GM20000 (cell line): ENCODE measurements at places on chromosomes 7 and 10.
A peak's percentile ranks its signal among the peaks of the same experiment; 100 is the strongest.

GRCh38 chr10:52752261-52752660 lies 20.3 kb downstream of the MBL2 start:
- no peak for DNase-seq

DNA sequence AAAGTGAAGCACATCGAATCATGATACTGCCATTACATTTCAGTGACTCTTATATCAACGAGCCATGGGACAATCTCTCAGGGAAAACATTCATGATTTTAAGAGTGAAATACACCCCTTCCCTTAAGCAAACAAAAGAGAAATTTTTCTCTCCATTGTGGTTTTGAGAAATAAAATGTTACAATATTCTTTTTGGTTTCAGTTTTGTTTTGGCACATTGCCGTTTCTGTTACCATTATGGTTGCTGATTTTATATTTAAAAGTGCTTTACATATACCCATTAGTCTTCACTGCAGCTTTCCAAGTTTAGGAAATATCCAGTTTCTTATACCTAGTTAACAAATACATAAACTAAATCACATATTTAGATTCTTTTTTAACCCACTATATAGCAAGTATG lies 126.8 kb upstream of the SEM1 start:
- DNase-seq: no peak

- DNase-seq: no peak
Measured at GRCh38 chr7:22784346-22784745, 38.3 kb downstream of the TOMM7 start.

GRCh38 chr10:59323036-59323459 lies 39.3 kb downstream of the FAM13C start:
- no peak for DNase-seq

DNA sequence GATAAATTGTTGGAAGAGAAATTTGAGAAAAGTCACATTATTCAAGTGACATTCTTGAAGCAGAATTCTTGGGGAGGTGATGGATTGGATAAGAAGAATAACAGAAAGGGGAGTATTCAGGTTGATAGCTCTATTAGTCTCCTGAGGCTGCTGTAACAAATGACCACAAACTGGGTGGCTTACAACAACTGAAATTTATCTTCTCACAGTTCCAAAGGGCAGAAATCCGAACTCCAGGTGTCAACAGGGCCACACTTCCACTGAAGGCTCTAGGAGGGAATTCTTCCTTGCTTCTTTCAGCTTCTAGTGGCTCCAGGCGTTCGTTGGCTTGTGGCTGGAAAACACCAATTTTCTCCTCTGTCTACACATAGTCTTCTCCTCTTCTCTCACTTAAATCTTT lies 99.8 kb downstream of the TES start:
- DNase-seq: no peak

GRCh38 chr7:129643550-129644170 lies 32.1 kb downstream of the NRF1 start:
- no peak for DNase-seq

- no peak for DNase-seq
Measured at GRCh38 chr10:1272079-1272776, 216.0 kb downstream of the WDR37 start.

- no peak for DNase-seq
Measured at GRCh38 chr7:129435414-129435829, 1.2 kb downstream of the STRIP2 start.

DNA sequence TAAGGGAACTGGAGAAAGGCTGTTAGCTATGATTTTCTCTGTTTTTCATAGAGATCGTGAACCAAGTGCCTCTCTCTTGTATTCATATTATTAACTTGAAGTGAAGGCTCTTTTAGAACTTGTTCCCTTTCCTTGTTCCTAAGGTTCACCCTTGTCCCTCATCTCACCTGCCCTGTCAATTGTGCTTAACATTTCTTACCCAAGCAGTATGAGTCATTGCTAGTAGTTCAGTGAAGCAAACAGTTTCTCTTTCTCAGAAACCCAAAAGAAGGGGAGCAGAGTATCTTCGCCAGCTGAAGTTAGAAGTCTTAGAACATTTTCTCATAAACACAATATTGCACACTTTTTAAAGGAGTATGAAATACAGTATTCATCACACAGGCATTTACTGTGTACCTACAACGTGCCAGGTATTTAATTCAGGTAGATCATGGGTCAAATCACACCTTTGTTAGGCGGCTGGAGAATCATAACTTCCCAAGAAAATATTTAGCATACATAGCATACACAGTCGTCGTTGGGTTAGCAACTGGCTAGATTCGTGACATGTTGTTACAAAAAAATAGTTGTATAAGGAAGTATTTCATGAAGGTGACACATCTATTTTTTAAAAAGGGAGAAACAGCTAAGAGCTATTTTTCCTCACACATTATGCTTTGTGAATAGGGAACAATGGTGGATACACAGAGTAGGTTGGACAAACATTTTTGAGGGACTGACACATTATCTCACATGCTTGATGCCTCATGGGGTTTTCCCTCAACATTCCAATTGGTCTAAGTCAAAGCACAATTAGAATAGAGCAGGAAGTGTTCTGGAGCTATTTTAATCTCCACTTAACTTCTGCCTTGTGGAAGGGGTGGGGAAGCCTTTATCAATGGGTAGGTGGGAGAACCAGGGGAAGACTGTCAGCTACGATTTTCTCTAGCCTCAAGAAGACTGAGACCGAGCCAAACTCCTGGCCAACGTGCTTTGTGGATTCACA lies 13.2 kb downstream of the HDAC9 start:
- DNase-seq: no peak

GRCh38 chr7:154217688-154218340 lies 165.6 kb downstream of the DPP6 start:
- no peak for DNase-seq

GRCh38 chr7:98687111-98687751 lies 70.1 kb downstream of the NPTX2 start:
- no peak for DNase-seq

DNA sequence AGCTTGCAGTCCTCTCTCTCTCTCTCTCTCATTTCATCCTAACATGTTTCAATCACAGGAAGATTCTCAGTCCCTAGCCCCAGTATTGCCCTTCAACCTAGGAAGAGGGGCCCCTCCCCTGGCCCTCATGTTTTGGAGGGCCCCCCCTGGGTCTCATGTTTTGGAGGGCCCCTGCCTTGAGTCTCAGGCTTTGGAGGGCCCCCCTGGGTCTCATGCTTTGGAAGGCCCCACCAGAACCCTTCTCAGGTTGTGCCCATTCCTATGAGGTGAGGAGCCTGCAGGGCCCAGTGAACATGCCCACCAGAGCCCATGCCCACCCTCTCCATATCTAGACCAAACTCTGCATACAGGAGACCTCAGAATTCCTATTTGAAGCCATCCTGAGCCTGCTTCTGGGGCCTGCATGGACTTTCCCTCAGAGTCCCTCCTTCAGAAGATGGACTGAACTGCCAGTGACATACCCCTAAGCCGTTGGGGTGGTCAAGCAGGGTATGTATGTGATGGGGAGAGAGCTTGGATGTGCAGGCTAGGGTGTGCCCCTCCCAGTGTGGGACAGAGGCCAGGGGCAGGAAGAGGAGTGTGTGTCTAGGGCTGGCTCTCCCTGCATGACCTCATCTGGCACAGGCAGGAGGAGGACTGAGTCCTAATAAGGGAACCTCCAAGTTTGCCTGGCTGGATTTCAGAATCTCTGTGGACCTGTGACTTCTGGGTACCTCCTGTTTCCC lies 8.1 kb upstream of the VDAC2 start:
- no peak for DNase-seq

- no peak for DNase-seq
Measured at GRCh38 chr7:55101359-55101758, 82.5 kb downstream of the EGFR start.

- peak; percentile 34 for DNase-seq
Measured at GRCh38 chr10:118729641-118730258, 25.0 kb downstream of the CACUL1 start.

- no peak for DNase-seq
Measured at GRCh38 chr10:121736315-121737130, 138.3 kb upstream of the FGFR2 start.

DNA sequence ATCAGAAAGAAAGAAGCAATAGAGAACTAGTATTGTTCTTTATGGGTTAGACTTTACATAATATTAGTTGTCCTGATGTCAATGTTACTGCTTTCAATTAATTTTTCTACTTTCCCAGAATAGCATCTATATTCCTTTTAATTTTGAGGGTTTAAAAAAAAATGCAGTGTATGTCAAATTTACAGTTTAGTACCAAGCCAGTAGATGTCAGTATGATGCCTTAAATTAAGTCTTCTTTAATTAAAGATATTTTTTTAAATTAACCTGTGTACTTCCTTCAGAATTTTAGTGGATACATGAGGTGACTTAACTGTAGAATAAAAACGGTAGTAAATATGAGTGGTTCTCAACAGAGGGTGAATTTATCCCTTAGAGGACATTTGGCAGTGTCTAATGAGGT lies 35.2 kb upstream of the STOX1 start:
- DNase-seq: no peak

- DNase-seq: no peak
Measured at GRCh38 chr7:33196221-33196620, 66.9 kb downstream of the BBS9 start.
